CD4-positive, alpha-beta T cell treated with Interleukin-12 subunit alpha and Interleukin-12 subunit beta, for 1 hour (primary cell): ENCODE measurements at places on chromosomes 7 and 10.

GRCh38 chr10:113232928-113233511, 283.0 kb downstream of the TCF7L2 start:
- no peak for DNase-seq

DNA sequence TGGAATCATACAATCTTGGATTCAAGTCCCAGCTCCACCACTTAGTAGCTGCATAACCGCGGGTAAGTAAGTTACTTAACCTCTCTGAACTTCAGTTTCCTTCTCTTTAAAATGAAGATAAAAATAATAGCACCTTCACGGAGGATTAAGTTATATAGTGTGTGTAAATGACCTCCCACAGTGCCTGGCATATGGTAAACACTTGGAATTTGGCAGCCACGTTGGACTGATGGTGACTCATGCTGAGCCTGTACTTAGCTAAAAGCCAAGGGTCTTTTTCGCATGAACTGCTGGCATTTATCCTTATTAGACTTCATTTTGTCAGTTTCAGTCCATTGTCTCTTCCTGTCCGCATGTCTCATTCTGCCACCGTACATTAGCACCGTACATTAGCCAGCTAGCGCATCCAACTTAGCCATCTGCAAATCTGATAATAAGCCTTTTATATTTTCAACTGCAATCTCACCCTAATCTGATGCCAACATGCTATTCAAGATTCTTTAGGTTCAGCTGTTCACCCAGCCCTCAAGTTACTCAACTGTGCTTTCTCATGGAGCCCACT, 11.2 kb downstream of the SLC13A4 start:
- no peak for DNase-seq

DNA sequence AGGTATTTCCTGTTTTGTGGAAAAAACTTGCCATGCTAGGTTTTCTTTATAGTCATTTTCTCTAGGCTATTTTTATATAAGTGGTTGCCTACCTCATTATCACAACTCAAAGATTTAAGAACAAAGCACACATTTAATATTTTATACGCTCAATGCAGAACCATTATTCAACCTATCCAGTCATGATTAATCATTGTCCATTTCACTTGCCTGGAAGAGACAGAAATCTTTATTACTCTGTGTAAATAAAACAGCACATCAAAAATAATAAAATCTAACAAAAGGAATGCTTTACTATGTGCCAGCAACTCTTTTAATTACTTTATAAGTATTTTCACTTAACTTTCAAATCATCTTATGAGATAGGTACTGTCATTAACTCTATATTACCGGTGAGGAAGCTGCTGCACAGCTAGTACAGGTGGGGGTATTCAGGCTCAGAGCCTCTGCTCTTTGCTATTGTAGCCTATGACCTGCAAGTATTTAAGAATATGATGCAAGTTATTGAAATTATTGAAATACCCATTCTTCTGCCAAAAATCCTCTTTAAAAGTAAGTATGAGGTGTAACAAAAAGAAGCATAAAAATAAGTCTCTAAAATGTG, 16.4 kb upstream of the TAS2R16 start:
- no peak for DNase-seq

DNA sequence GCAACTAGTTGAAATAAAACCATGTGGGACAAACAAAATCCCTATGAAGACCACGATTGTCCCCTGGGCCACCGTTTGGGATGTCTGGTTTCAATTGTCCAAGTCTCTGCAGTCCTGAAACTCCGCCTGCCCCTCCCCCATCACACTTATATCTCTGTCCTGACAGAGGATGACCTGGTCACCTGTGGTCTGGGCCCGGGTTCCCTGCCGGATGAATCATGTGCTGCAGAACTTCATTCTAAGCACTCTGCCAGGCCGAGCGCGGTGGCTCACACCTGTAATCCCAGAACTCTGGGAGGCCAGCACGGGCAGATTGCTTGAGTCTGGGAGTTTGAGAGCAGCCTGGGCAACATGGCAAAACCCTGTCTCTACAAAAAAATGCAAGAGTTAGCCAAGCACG, 91.1 kb downstream of the COL13A1 start:
- no peak for DNase-seq

- no peak for DNase-seq
These were observed 37.6 kb downstream of the CPXM2 start for GRCh38 chr10:123854003-123854402.

DNA sequence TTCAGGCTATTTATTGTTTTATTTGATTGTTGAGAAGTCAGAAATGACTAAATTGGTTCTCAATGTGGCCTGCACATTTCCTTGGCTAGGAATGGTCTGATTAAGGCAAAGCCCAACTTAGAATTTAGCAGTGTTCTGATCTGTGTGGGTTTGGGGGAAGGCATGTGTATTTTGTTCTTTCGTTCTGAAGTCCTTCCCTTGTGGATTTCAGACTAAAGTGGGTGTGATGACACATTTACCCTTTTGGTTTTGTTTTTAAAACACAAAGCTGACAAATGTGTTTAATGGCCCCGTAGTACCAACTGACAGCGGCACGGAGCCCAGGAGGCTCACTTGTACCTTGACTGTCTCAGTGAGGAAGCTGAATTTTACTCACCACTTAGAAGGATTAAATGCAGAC, 452.3 kb upstream of the GALNT17 start:
- no peak for DNase-seq
